COR-L47 (cell line): ENCODE measurements at places on chromosomes 1 and 21.

- no peak for DNase-seq
Observed at GRCh38 chr21:37667380-37667779, 248.9 kb downstream of the KCNJ6 start.

- no peak for DNase-seq
Observed at GRCh38 chr21:41562101-41563000, 54.4 kb upstream of the TMPRSS2 start.

GRCh38 chr21:41009398-41010100, 158.4 kb upstream of the BACE2 start:
- DNase-seq: peak; percentile 29

DNA sequence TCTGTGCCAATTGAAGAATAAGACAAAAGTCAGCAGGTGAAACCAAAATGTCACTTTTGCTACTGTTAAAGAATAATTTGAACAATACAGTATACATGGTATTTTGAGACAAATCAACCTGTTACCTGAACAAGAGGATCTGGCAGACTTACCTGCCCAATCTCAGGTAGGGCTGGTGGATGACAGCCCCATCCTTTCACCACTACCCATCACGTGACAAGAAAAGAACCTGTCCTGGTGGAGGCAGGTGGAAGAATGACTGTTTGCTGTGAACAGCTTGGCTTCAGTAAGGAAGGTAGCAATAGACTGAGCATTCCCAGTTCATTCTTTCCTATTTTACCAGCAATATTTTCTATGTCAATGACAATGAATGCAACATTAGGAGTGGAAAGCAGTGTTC, 349.6 kb downstream of the GPATCH2 start:
- no peak for DNase-seq

DNA sequence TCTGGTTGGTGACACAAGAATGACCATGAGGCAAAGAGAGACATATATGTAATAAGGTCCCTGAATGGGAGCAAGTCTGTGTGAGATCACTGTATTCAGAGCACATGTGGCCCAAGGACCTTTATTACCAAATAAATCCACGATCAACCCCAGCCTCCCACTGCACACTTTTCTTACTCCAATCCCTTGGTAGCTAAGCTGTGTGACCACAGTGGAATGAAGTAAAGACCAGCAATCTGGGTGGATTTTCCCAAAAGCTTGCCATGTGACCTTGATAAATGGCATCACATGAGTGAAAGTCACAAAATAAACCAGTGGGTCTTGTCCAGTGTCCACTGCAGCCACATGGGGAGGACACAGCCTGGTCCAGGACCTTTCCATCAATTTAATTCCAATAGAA, 36.7 kb upstream of the TLR5 start:
- DNase-seq: no peak

GRCh38 chr1:64745986-64746940, 1.4 kb downstream of the RAVER2 start:
- peak; percentile 12 for DNase-seq

- no peak for DNase-seq
Observed at GRCh38 chr1:214990619-214991018, 91.9 kb upstream of the KCNK2 start.

DNA sequence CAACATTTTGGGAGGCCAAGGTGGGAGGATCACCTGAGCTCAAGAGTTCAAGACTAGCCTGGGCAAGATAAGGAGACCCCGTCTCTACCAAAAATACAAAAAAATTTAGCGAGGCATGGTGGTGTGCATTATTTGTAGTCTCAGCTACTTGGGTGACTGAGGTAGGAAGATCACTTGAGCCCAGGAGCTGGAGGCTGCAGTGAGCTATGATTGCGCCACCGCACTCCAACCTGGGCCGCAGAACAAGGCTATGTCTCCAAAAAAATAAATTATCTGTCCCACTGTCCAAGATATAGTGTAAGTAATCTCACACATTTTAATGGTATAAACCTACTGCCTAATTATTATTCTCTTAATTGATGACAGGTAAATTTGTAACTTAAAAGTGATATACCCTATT, 12.8 kb downstream of the ARID4B start:
- no peak for DNase-seq

DNA sequence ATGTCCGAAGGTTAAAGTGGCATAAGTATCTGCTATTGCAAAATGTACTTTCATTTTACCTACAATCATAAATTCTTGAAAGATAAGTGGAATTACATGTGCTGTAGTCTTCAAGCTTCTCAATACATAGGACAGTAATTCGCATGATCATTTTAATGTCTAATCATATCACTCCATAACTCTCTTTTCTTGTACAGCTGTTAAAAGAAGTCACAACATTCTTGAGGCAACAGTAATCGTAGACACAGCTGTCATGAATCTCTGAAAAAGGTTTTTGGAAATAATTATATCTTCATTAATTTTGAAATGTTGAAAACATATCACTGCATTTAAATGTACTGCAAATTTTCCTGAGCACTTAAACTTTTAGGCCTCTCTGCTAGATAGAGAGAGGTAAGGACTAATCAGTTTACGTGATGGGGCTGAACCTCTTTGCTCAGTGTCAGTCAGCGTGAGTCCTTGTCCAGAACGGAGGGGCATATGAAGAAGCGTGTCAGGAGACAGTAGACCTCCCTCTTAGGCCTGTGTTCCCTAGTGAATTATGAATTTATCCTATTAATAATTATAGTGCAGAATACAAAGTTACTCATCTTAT, 133.4 kb downstream of the NEK7 start:
- no peak for DNase-seq

DNA sequence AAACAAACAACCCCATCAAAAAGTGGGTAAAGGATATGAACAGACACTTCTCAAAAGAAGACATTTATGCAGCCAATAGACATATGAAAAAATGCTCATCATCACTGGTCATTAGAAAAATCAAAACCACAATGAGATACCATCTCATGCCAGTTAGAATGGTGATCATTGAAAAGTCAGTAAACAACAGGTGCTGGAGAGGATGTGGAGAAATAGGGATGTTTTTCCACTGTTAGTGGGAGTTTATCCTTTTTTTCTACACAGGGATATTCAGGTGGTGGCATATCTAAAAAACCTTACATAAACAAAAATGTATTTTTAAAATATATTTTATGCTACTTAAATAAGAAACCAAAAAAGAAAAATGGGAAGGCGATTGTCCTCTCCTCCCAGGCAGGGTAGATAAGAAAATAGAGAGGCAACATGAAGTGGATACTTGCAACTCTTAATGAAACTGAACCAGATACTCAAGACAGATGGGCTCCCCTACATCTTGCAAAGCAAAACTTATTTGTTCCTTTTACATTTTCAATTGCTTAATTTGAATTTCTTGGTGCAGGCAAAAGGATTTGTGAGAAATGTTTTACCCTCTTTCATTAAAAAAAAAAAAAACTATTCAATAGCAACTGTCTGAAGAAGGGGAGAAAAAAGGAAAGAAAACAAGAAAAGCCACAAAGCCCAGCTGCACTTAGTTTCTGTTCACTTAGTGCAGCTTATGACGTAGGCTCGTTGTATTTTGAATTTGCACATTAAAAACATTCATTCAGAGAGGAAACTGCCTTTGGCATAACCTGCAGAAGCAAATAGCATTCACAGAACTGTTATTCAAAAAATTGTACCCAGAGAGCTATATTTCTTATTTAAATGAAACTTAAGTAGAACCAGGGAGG, 36.9 kb upstream of the RGS1 start:
- DNase-seq: no peak

DNA sequence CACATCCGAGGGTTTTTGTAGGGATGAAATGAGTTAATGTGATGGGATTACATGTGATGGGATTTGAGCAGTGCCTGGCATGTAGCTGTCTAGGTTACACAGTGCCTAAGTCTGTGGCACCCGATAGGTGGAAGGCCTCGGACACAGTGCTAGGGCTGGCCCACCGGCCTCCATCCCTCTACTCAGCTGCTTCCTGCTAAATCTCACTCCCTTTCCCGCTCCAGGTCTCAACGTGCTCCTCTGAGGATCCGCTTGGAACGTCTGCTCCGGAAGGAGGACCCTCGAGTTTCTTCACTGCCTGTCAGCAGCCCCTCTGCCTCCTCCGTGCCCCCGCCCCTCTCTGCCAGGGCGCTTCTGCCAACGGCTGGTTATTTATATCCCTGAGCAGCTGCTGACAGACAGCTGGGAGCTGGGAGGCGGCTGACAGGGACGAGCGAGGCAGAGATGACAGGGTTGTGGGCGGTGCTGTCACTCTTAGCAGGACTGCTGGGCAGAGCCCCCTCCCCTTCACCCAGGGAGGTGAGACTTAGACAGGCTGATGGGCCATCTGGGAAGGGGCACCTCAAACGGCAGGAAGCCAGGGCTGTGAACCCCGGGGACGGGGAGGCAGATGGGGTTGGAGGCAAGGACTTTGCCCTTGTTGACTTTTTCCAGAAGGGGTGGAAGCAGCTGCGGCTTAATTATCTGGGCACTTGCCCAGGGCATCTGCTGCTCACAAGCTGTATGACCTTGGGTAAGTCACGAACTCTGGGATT, 26.6 kb upstream of the LRRN2 start:
- DNase-seq: peak; percentile 48

DNA sequence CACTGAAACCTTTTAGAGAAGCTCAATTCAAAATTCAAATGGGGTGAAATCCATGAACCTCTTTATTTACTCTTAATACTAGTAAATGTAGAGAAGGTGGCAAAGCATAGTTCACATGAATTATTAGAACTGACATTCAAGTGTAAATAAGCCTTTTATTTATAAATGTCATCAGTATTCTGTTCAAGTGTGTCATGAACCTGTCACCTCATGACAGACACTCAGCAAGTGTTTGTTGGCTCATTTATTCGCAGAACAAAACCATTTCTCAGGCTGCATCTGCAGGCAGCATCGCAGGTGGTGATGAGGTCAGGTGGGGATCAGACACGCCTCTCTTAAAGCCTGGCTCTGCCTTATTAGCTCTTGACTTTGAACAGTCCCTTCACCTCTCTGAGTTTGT, 116.6 kb downstream of the SETD4 start:
- no peak for DNase-seq

DNA sequence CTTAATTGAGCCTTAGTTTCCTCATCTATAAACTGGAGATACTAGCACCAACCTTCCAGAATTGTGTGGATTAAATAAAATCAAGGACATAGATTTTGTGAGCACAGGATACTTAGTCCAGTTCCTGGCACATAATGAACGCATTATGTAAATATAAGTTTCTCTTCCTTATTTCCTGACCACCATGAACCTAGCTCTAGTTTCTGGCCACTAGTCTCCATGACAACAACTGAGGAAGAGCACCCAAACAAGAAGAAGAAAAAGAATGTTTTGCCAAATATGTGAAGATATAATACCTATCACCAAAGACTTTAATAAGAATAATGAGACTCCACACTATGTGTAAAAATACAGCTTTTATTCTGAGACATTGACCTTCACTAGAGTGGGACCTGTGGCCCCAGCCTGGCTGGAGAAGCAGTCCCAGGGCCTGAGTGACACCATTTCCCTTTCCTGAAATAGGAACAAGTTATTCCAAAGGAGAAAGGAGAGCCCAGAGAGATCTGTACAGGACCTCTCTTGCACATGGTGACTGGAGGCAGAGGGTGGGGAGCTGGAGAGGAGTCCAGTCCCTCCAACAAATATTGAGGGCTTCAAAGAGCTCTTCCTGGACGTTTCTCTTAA, 940 bp upstream of the USF1 start:
- DNase-seq: no peak

DNA sequence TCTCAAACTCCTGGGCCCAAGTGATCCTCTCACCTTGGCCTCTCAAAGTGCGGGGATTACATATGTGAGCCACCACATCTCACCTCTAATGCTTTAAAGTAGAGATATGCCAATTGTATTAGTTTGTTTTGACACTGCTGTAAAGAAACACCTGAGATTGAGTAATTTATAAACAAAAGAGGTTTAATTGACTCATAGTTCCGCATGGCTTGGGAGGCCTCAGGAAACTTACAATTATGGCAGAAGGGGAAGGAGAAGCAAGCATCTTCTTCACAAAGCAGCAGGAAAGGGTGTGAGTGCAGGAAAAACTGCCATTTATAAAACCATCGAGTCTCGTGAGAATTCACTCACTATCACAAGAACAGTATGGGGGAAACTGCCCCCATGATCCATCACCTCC, 3.5 kb upstream of the MYCL start:
- no peak for DNase-seq

DNA sequence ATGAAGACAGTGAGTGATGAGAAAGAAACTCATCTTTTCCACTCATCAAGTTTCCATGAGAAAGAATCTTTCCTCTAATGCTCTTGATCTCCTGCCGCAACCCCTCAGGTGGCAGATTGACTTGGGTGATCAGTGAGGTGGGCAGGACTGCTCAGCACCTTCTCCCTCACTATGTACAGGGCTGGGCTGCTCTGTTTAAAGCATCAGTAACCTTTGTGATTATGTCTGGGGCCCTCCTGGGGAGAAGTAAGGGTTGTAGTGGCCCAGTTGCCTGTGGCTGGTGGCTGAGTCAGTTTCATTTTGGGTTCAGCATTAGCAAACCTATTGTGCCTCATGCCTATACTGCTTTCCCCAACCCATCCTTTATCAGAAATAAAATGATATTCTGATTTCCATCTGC, 366.0 kb downstream of the TTLL7 start:
- no peak for DNase-seq
